ENCODE measurements at places on chromosomes 4 and X.

GRCh38 chr4:170465429-170465828 is 375.7 kb upstream of the AADAT start:
- peak; percentile 21 for DNase-seq

DNA sequence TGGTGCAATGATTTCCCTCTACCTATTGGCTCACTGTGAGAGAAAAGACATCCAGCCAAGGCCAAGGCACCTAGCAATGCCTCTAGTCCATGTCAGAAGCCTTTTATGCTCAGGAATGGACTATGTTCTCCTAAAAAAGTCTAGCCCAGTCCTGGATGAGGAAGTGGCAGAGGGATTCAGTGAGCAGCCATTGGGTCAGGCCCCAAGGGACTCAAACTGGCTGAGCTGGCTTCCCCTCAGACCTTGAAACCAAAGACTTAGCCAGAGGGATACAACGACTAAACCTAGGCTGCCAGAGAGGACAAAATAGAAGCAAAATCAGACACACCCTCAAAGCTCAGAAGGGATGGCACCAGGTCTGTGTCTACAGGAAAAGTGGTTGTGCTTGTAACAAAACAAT is 49.1 kb downstream of the ARHGEF9 start:
- no peak for DNase-seq

- DNase-seq = no peak
Observed at GRCh38 chr4:46316215-46316614, 73.7 kb downstream of the GABRA2 start.

- no peak for DNase-seq
Observed at GRCh38 chrX:52923781-52924241, 26.7 kb downstream of the FAM156B start.

GRCh38 chrX:54288277-54288676 is 69.6 kb downstream of the WNK3 start:
- DNase-seq = no peak

DNA sequence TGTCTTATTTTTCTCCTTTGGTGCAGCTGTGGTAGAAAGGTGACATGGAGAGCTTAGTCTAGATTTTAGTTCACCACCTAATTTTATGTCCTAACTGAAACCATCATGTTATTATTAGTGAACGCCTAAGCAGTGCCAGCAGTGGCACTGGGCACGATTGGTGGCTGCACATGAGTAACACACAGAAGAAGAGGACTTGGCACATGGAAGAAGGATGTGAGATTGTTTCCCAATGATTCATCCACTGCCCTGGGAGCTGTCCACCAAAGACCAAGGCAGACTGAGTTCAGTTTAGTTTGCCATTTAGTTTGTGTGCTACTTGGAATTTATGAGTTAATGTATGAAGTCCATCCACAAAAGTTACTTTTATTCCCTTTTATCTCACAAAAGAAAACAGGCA is 68.1 kb upstream of the NAP1L5 start:
- peak; percentile 35 for DNase-seq

- DNase-seq = no peak
Observed at GRCh38 chr4:88753658-88754571, 56.3 kb upstream of the NAP1L5 start.

DNA sequence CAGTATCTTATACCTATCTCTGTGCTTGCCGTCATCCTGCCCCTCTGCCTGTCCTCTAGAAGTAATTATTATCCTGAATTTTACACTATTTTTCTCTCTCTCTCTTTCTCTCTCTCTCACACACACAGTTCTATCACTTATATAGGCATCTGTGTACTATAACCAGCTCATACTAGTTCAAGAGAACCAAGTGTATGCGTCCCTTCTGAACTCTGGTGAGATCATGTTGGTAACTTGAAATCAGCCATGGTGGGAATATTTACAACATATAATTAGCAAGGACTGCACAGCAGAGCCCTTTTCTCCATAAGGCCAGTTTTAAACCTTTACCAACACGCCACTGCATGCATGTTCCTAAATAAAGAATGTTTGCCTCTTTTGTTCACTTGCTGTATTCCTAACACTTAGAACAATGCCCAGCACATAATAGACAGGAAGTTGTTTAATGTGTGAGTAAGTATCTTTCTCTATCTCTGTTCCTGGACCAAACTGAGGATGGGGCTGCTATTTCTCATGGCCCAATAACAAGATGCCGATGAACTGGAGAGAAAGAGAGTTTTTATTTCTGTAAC is 51.1 kb upstream of the IL21 start:
- no peak for DNase-seq

DNA sequence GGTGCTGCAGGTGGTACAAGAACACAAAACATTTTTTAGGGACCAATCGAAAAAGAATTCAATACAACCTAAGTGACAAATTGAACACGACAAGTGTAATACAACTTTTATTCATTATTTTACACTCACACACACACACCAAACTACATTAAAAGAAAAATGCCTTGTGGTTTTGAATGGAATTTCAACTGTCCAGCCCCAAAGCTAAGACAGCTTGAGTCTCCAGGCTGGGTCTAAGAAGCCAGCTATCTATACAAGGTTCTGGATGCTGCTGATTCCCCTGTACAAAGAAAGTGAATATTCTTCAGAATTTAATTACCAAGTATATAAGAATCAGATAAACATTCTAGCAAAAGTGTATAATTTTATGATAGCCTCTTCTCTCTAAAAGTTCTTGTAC is 118.2 kb downstream of the PPP3CA start:
- DNase-seq = no peak

DNA sequence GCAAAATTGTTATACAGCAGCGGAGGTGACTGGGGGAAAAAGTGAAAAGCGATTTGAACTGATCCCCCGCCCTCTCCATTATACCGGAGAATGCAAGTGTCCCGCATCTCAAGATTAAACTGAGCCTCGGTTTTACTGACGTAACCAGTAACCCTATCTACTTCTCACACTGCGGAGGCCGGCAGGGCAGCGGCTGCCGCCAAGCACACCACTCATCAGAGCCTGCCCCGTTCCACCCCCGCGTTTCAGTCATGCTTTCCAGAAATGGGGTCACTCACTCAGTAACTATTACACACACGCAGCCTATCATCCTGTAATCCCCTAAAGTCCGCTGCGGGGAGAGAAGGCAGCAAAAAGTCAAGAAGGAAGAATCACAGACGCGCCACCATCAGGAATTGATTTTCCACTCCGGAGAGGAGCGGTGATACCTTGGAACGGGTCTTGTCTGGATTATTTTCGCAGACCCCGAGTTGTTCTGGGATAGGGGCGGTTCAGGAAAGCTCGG is 1.4 kb downstream of the RPS6KA3 start:
- DNase-seq = peak; percentile 9

- no peak for DNase-seq
Observed at GRCh38 chr4:169934794-169935429, 91.3 kb downstream of the MFAP3L start.

GRCh38 chrX:40277672-40278071 is 179.9 kb upstream of the BCOR start:
- no peak for DNase-seq

DNA sequence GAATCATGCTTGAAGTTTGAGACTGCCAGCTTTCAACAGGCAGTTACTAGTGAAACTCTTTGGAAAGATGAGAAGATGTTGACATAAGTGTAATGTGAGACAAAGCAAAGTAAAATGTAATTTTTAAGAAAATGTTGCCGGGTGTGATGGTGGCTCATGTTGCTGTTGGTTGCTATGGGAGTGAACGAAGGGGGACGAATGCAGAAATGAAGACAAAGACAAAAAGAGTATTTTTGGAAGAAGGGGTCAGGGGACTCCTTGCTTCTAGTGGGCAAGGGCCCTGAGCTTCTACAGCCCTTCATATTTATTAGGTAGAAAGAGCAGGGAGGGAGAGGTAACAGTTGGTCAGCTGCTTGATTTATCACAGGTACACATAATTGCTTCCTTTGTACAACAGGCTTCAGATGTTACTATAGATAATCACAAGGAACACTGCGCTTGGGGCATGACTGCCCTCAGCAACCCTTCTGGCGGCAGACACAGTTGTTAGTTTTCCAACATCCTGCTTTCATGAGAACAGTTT is 11.9 kb upstream of the UGDH start:
- DNase-seq = no peak

- DNase-seq = peak; percentile 17
Observed at GRCh38 chrX:14351611-14352303, 177.6 kb upstream of the GLRA2 start.

Measured in iPS-NIHi11 (cell line).